M059J (cell line): ENCODE measurements at places on chromosomes 2 and 18. TPM values are rescaled to one million over a fixed set of nuclear protein-coding genes. Genes with fewer than 3 reads are reported as not detected.

DNA sequence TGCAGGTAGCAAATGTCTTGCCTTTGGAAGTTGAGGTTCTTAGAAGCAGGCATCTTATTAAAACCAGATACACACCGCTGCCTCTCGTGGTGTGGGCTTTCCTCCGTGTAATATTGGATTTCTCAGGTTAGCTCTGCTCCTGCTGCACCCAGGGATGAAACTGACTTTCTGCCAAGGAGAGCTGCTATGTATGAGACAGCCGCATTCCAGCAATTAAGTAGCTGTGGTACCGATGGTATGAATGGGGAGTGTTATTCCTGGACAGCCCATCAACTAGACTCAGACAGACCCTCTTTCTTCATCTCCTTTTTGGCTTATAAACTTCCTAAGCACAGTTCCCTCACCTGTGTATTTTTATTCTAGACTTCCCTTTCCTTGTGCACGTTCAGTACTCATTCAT is 6.8 kb upstream of the EHD3 start:
- DNase-seq = peak; percentile 38

- DNase-seq = no peak
Observed at GRCh38 chr2:2708575-2709430, 377.7 kb upstream of the MYT1L start.

- no peak for DNase-seq
Observed at GRCh38 chr2:198220763-198221610, 416.6 kb downstream of the PLCL1 start.

DNA sequence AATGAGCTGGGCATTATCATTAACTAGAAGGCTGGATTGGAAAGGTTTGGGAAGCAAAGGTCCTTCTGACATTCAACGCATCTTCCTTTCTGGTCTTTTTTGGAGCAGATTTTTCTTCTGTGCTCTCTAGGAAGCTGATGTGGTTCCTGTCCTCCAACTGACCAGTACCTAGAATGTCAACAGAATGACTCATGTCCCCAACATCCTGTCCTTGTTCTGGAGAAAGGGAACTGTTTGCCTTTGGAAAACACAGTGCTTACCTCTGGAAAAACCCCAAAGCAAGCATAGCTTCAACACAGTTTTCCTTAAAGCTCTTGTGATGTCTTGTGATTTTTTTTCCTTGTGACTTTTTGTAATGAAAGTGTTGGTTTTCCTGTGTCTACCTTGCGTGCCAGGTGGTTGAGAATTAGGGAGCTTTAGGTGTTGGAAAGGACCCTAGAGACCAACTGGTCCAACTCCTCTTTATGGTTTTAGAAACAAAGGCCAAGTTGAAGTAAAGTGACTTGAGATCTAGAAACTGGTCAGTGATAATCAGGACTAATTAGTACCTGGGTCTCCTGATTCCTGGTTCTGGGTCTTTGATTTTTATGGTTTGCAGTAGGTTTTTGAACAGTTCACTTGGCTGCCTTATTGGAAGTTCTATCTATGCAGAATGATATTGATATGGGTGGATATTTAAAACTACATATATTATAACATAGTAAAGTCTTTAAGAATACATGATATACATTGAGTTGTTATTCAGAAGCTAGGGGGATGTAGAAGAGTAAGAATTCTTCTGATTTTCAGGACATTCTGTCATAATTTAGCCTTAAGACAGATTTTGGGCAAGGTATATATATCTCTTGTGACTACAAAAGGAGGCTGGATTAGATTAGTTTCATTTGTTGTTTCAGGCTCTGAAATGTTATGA is 70.5 kb downstream of the FMNL2 start:
- peak; percentile 86 for DNase-seq

The CEP76 gene
- total RNA-seq = 9.9 and 22.4 TPM in 2 replicates

GRCh38 chr2:68292108-68292710 is 27.5 kb downstream of the CNRIP1 start:
- DNase-seq = peak; percentile 32
